T-helper 2 cell (primary cell): ENCODE measurements at places on chromosomes 11 and 22.

DNA sequence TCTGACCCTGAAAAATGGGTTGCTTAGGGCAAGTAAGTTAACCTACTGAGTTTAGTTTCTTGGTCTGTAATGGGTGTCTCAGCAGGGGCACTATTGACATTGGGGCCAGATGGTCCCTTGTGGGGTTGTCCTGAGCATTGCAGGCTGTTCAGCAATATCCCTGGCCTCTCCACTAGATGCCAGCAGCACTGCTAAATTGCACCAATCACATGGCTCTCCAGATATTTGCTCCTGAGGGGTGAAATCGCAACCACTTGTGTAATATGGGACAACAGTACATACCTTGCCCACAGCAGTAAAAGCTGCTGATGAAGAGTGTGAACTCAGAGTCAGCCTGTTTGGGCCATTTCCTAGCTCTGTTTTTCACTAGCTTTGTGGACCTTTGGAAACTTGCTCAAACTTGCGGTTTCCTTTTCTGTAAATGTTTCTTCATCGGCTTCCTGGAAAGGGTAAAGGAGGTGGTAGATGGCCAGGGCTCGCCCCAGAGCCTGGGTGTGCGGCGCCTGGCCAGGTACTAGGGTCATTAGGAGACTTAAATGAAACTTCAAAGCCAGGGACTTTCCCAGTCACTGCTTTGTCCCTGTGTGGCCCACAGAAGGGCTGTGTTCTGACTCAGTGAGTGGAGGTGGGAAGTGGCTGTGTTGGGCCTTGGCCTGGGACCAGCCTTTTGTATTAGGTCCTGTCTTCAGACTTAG is 13.0 kb downstream of the NCF4 start:
- DNase-seq: no peak

DNA sequence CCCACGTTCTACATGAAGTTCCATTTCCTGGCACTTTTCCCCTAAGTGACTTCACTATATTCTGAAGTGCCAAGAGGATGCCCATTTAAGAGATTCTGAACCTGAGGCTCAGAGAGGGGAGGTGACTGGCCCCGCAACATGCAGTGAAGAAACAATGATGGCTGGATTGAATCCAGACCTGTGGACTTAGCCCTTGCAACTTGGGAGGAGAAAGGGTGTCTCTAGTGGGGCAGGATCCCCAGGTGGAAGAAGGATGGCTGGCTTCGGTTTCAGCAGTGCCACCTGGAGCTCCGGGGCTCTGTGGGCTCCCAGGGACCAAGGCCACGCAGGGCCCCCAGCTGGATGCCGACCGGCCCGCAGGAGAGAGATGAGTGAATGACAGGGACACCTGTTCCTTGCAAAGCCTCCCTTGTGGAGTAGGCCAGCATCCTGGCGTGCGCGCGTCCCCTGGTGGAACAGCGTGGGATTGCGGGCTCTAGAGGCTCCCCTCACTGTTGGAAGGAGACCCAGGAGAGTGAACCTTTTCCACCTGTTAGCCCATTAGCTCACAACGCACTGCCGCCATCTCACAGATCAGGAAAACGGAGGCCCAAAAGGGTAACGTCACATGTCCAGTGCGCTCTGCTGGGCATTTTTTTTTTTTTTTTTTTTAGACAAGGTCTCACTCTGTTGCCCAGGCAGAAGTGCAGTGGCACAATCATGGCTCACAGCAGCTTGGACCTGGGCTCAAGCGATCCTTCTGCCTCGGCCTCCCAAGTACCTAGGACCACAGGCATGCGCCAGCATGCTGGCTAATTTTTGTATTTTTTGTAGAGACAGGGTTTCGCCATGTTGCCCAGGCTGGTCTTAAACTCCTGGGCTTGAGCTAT is 104.7 kb downstream of the KIAA1671 start:
- DNase-seq: peak; percentile 55

DNA sequence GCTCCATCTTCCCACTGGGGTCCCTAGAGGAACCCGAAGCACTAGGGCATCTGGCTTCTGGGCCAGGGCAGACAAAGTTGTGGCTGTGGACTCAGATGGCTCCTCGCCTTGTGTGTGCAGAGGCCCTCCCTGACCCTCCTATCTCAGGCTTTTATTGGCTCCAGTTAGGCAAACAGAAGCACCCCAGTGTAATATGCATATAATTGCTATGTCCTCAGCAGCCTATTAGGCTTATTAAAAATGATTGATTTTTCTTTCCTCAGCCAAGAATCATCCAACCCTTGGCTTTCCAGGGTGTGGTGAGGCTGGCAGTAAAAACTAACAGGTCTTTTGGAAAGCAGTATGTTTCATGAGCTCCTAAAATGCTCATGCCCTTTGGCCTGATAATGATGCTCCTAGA is 22.3 kb downstream of the UPB1 start:
- DNase-seq: no peak

GRCh38 chr11:102577182-102577581 is 46.6 kb upstream of the MMP7 start:
- DNase-seq: no peak

DNA sequence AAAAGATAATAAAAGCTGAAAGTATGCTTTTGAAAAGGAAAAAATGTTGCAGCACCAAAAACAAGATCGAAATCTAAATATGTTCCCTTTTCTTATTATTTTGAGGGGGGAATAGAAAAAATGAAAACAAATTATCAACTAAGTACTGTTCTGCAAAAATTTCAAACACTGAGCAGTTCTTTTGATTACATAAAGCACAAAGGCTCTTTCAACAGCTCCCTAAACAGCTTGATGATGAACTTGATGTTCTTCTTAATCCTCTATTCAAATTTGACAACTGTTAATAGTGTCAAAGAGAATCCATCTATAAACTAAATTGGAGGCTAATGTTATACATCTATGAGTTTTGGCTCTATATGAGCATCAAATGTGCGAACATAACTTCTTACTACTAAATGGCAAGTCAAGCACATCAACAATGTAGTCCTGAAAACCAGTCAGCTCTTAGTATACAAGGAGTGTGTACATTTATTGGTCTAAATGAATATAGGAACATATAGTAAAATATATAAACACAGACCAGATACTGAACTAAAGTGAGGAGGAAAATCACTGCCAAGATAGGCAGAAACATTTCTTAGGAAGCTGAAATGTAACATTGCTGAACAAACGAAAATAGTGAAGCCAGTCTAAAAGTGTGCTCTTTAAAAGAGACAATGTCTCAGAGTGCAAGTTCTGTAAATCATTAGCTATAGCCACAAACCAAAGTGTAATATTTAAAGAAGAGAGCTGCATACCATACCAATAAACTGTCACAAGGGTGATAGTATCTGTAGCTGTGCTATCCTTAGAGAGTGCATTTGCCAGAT is 94.3 kb downstream of the SOX6 start:
- DNase-seq: no peak

DNA sequence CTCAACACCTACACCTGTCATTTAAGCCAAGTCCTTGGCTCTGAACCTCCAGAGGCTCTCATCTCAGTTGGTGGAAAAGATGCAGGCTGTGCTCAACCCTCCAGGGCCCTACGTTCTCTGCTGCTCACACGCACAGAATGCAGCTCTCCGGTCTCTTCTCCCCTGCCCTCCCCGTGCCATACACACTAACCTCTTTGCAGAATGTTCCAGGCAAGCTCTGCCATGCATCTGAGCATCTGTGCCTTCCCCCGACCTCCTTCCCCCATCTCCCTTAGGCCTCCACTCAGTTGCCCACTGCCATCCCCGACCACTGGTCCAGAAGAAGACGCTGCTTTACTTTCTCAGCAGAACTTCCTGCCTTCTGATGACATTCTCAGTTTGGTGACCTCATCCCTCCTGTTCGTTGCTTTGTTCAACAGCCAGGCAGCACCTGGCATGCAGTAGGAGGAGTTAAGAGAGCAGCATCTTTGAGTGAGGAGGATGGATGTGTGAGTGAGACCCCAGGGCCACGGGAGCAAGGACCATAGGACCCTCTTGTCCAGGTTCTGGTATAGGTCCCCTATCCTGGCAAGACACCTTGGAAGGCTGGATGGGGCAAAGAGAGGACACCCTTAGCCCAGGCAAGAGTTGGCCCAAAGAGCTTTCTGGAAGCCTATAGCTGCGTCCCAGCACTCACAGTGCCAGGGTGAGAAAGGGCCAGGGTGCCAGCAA is 598.0 kb downstream of the BRD1 start:
- DNase-seq: no peak

GRCh38 chr11:124533626-124534025 is 9.8 kb downstream of the OR8B12 start:
- DNase-seq: no peak

GRCh38 chr11:38503876-38504275 is 1905.8 kb upstream of the RAG2 start:
- DNase-seq: no peak

DNA sequence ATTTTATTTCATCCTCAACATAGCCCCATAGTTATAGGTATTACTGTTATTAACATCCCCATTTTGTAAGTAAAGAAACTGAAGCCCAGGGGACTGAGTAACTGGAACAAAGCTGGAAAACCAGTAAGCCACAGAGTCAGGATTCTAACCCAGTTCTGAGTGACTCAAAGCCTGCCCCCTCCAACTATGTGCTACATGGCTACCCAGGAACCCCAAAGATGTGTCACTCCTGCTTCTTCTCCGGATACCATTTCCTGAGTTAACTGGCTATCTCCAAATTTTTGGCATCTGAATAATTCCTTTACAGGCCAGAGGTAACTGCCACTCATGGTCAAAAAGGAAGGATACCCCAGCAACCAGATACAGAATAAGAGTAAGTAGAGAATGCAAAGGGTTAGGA is 43.6 kb downstream of the TENM4 start:
- no peak for DNase-seq

DNA sequence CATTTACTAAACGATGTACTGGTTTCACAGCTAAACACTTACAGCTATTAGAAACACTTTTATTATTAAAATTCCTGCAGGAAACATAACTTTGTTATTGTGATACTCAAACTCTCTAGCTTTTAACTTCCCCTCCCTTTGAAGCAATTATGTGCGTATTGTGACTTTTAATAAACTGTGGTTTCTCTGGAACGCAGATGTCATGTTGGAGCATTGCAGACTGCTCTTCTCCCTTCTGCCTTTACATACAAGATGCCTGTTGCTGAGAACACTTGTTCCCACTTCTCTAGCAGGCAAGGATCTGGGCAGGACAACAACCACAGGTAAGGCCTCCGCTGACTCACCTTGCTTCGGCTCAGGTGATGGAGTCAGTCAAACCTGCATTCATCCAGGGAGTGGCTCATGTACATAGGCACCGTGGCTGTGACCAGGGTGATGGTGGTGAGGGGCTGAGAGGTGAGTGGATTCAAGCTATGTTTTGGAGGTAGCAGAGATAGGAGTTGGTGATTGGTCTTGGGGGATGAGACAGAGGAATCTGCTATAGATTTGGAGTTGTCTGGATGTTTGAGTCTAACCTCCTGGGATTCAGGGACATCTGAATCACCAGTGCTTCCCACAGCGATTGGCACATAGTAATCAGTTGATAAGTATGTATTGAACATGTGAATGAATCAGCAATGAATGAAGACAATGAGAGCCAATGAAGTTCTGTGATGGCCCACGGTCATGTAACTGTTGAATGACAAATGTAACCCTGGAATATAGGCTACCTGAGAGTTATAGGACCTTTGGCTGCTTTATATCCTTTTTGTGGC is 106.0 kb downstream of the ADAMTS15 start:
- DNase-seq: no peak

DNA sequence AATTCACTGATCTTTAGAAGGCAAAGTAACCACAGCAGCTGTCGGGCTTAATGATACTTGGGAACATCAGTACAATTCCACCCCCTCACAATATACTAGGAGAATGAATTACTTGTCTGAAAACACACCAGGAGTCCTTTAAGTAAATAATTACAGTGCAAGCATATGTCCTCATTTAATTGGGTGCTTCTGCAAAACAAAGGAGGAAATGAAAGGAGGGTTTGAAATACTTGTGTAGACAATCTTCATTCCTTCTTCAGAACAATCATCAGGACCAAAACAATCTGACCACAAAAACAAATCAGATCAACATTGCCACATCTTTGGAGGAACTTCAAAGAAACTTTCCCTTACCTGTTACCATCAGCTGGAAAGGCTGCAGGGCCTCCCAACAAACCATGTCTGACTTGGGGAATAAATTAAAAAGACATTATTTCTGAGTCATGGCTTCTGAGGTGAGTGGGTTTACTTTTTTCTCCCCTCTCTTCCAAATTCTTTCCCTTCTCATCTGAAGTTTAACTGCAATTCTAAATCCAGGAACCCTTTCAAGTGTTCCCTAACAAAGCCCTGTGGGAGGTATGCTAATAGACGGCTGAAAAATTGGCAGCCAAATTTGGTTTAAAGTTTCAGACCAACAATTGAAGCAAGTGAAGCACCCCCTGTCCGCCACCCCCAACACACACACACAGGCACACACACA is 12.5 kb upstream of the CCDC117 start:
- no peak for DNase-seq

- no peak for DNase-seq
These were observed 23.5 kb downstream of the LRRC32 start for GRCh38 chr11:76646882-76647534.

DNA sequence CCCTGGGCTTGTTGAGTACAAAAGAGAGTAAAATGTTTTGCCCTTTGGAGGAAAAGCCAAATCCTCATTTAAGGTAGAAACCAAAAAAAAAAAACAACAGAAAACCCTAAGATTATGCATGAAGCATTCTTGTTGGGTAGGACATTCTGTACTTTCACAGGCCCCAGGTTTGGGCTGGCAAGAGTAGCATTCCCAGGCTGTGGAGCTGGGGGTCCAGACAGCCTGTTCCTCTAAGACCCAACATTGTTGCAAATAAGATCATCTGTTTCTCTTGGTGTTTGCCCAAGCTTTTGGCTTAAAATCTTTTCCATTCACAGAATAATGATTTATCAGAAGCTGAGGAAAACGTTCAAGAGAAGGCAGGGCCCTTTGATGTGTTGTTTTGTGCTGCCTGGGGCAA is 123.8 kb downstream of the MICAL2 start:
- no peak for DNase-seq

DNA sequence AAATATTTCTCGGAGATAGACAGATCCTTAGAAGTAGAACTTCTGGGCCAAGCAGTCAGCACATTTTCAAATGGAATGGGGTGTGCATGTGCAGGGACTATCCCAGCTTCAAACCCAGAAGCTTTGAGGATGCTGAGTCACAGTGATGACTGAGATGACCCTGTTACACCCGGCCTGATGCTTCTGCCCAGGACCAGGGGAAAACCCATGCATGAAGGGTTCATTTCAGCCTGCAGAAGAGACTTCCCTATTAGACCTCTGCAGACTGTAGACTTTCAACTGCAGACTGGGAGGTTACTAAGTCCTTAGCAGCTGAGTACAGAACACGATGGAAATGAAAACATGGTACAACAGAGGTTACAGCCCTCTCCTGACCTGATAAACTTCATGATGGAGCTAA is 3.6 kb upstream of the OR2AT4 start:
- DNase-seq: no peak

DNA sequence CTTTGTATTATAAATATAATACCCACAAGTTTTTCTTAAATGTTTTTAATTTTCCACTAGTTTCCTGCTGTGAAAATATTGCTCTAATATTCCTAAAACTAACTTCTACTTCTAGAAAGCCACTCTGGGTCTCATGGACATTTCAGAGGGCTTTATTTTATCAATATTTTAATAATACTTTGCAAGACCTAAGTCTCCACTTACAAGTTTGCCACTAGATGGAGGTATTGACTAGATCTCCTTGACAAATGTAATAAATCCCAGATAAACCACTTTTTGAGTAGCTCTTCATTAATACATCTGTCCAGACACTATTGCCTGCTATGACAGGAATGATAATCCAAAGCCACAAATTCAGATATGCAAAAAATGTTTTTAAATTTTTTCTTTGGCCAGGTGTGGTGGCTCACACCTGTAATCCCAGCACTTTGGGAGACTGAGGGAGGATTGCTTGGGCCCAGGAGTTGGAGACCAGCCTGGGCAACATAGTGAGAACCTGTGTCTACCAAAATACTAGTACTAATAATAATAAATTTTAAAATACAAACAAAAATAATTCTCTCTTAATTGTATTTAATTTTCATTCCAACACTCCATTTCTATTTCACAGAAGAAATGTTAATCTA is 3.5 kb upstream of the ACAT1 start:
- no peak for DNase-seq
